ENCODE measurements at places on chromosomes 4 and X.

GRCh38 chr4:187865914-187866313 is 129.7 kb upstream of the ZFP42 start:
- no peak for DNase-seq

- no peak for DNase-seq
Observed at GRCh38 chrX:21745756-21746155, 12.2 kb downstream of the SMPX start.

DNA sequence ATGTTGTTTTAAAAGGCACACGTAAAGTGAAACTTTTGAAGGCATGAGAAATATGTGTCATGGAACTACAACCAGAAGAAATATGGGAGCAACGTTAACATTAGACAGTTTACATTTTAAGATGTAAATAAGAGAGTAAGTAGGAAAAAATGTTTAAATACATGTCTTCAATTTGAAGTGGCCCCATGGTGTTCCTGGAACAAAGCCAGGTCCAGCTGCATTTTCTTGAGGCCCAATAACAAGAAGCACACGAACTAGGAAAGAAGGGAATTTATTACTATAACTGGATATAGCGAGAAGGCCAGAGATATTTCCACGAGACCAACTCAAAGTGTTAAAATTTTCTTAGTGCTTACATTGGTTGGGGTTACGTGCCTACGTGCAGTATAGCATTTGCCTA is 458.1 kb downstream of the KCTD8 start:
- DNase-seq = no peak

DNA sequence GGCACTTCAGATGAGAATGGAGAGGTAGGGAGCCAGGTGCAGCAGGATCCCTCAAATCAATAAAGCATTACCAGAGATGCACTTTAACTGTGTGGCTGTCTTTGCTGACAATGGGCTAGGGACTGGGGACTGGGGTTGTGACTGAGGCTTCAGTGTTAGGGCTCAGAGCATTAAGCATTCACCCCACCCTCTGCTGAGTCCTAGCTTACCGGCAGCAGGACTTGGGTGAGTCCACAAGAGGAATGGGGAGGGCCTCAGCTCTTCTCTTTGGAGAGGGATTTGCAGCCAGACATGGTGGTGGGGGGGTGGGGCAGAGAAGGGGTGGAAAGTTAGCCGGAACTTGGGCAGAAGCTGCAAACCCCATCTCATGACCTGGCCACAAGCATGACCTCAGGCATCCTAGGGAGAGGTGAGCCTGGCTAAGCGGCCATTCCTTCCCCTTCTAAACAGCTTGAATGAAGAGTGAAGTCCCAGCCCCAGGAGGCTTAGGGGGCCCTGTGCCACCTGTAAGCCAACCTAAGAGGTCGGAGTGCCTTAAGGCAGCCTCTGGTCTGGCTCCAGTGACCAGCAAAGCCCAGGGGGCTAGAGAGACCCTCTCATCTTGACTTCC is 78.4 kb downstream of the STARD8 start:
- DNase-seq = no peak

GRCh38 chrX:100204534-100204933 is 205.5 kb downstream of the PCDH19 start:
- DNase-seq = no peak

DNA sequence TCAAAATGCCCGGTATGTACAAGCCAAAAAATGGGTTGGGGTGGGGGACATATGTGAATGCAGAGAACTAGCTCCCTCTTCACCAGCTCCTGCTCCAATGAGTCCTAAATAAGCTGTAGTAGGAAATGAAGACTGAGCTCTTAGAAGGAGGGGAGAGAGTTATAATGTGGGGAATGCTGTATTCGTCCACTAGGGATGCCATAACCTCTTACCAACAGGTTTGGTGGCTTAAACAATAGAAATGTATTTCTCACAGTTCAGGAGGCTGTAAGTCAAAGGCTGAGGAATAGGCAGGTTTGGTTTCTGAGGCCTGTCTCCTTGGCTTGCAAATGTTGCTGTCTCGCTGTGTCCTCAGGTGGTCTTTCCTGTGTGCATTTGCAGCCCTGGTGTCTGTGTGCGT is 4.4 kb upstream of the INPP4B start:
- no peak for DNase-seq

GRCh38 chrX:85963736-85964135 is 83.6 kb downstream of the CHM start:
- peak; percentile 17 for DNase-seq

- DNase-seq = no peak
Observed at GRCh38 chr4:38670939-38671591, 7.1 kb downstream of the KLF3 start.

DNA sequence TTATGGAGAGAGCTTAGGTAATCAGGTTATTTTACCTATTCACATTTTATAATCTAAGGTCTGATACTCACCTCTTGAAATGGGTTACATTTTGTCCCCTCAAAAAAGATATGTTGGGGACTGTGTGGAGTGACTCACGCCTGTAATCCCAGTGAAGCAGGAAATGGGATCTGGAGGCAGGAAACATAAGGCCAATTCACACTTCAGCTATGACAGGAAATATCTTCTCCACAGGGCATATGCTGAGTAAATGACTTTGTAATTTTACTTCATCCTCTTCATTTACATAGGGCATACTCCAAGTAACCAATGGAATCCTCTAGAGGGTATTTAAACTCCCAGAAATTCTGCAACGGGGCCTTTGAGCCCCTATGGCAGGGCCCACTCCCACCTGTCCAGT is 54.8 kb upstream of the ZMAT1 start:
- peak; percentile 1 for DNase-seq

GRCh38 chr4:118770741-118771187 is 65.2 kb downstream of the SEC24D start:
- DNase-seq = no peak

DNA sequence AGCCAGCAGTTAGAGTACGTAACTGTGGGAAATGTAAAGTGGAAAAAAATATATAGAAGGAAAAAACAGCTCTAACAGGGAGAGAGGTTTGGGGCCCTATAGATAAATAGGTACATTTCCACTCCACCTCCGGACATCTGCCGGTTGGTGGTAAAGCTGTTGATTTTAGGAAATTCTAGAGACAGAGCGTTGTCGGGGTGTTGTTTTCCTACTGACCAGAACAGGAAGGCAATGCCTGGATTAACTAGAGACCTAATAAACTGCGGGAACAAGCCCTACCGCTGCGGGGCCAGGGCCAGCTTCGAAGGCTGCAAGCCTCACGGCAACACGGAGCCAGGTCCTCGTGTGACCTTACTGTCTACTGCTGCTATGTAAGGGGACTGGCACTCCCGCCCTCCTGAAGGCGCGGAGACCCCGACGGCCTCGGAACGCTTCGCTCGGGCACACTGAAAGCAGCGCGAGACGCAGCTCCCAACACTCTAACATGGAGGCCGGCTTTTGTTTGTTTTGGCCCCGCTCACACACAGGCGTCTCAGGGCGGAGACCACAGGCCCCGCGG is 702 bp upstream of the CDKN2AIP start:
- DNase-seq = no peak

GRCh38 chrX:13428053-13428786 is 108.4 kb upstream of the ATXN3L start:
- DNase-seq = no peak

DNA sequence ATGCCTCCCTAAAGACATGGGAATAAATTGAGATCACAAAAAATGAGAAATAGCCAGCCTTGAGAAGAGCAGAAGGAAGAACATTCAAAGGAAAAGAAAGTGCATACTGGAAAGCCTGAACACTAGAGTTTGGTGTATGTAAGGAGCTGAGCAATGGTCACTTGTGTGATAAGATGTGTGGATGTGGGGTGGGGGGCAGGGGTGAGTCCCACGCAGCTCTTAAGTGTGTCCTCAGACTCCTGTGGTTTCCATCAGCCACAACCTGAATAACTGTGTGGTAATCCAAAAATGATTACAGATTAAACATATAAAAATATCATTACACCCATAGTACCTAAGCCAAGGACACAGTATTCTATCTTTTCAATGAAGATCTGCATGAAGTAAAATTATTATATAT is 59.9 kb downstream of the ELOVL6 start:
- DNase-seq = no peak

DNA sequence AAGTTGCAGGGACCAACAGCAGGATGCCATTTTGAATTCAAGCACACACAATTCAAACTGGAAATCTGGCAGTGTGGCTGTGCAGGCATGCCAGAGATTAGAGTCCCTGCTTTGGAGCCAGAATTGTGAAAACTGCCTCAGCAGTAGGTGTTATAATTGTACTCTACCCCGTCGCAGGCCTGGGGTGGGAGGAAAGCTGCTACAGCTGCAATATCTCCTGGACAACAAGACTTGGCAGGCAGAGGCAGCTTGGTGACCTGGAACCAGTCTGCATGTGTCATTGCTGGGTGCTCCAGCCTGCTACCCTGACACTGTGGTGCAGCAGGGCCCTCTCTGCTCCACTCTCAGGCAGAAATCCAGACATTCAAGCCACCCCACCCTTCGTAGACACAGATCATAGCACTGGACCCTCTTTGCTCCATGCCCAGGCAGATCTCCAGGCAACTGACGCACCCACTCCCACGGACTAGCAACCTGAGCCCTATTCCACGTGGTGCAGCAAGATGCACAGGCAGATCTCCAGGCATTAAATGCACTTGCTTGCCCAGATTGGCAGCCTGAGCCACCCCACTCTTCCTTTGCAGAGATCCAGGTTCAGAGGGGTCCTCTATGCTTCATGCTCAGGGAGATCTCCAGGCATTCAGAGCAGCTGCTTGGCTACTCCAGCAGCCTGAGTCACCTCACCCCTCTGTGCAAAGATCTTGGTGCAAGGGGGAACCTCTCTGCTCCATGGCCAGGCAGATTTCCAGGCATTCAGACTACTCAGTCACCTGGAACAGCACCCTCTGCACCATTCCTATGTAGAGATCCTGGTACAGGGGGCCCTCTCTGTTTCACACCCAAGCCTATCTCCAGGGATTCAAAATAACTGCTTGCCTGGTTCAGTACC is 140.5 kb downstream of the LRBA start:
- no peak for DNase-seq
